ENCODE measurements at places on chromosomes 11 and 22. TPM values are rescaled to one million over a fixed set of nuclear protein-coding genes. Genes with fewer than 3 reads are reported as not detected.

The TRIM44 gene
- 27.6 TPM for total RNA-seq

The CRYBA4 gene
- total RNA-seq = not detected

DNA sequence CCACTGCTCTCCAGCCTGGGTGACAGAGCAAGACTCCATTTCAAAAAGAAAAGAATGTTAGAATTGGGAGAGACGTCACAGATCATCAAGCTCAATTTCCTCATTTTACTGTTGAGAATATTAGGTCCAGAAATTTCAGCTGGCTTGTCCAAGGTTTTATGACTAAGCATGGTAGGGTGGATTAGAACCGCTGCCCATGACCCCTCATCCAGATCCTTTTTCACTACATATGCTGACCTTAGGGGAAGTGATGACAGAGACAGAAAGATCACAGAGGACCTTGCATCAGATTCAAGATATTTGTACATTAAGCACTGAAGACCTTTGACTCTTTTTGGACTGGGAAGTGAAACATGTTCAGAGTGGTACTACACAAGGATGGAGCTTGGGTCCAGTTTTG lies 134.5 kb downstream of the ADAMTS15 start:
- DNase-seq = no peak

The DKK3 gene
- total RNA-seq = 271 TPM

The CFAP300 gene
- total RNA-seq = 3.2 TPM

GRCh38 chr11:121082670-121083069 lies 18.4 kb upstream of the TECTA start:
- no peak for DNase-seq
